Suppressor macrophage (primary cell): ENCODE measurements at places on chromosomes 1 and 21.

- no peak for DNase-seq
Measured at GRCh38 chr1:26142159-26142558, 16.7 kb upstream of the FAM110D start.

DNA sequence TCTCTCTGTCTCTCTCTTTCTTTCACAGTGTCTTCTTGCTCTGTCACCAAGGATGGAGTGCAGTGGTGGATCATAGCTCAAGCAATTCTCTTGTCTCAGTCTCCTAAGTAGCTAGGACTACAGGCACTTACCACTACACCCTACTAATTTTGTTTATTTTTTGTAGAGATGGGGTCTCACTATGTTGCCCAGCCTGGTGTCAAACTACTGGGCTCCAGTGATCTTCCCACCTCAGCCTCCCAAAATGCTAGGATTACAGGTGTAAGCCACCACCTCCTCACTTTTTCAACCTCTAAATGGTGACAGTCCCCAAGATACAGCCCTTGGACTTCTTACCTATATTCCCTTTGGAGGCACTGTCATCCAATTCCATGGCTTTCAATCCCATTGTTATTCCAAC, 50.5 kb upstream of the PUM1 start:
- DNase-seq = no peak

- no peak for DNase-seq
Measured at GRCh38 chr1:55559842-55560241, 344.7 kb upstream of the USP24 start.

GRCh38 chr1:183689762-183690204, 36.7 kb upstream of the APOBEC4 start:
- peak; percentile 11 for DNase-seq

DNA sequence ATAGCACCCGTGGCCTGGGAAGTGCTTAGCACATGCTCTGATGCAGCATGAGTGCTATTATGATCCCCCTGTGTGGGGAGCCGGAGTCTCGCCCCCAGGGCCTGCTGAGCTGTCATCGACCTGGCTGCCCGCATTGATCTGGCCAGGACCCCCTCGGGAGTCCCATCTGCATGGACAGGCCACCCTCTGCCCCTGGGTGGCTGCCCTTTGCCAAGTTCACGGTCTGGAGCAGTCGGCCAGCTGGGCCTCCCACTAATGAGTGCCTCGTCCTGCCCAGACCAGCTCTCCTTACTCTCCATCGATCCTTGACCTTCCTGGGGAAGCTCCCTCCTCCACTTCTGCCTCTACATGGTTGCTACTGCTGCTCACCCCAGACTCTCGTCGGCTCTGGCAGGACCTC, 121.8 kb upstream of the RUNX3 start:
- DNase-seq = no peak

DNA sequence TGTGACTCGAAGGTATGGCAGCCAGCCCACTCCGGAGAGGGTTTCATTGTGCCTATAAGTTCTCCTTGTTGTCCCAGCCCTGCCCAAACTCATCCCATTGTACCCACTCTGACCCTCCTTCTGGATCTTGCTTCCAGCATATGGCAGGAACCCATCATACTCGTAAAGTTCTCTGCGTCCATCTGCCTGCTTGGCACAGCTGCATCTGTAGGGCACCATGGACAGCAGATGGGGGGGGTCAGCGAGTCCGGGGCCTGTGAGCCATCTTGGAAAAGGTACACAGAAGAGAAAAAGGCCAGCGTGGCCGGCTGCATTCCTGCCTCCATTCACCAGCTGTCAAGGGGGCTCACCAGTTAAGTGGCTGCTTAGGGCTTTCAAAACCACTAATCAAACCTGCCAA, 94.9 kb upstream of the IGSF21 start:
- DNase-seq = no peak

GRCh38 chr1:184896000-184896399, 78.3 kb downstream of the NIBAN1 start:
- DNase-seq = no peak

DNA sequence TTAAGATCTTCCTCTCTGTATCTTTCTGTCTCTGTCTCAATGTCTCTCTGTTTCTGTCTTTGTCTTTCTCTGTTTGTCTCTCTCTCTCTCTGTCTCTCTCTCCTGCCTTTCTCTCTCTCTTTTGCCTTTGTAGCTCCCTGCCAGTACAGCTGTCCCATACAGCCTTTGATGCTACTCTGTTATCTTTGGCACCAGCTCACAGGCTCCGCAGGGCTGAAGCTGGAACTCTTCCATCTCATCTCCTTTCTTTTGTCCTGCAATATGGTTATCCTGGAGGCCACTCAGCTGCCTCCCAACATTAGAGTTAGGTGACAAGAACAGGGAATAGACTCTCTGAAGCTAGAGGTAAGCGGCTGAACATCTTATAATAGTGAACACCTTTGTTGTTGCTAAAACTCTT, 354.3 kb upstream of the NEGR1 start:
- DNase-seq = no peak

DNA sequence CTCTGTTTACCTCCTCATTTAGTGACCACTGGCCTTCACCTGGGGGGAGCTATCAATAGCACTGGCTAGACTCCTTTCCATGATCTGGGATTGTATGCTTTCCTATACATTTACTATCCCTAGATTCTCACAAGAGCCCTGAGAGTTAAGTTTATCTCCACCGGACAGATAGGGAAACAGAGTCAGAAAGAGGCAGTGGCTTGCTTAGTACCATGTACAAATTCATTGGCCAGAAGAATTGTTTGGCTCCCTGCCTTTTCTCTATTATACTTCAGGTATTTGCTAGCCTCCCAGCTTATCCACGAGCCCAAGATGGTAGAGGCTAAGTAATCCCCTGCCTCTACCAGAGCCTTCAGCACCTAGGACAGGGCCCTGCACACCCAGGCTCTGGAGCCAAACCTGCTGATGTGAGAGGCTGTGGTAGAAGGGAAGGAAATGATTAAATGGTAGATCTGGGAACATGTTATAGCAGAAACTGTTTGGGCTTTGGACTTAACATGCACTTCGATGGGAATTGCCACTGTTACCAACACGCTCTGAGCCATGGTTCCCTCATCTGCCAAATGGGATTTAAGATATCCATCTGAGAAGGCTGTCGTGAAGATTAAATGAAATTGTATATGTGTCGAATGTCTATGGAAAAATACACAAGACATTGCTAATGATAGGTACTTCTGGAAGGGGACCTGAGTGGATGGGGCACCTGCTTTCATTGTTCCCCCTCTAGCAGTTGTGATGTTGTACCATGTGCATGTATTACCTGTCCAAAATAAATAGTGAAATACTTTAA, 3.1 kb upstream of the BLACAT1 start:
- DNase-seq = peak; percentile 74

DNA sequence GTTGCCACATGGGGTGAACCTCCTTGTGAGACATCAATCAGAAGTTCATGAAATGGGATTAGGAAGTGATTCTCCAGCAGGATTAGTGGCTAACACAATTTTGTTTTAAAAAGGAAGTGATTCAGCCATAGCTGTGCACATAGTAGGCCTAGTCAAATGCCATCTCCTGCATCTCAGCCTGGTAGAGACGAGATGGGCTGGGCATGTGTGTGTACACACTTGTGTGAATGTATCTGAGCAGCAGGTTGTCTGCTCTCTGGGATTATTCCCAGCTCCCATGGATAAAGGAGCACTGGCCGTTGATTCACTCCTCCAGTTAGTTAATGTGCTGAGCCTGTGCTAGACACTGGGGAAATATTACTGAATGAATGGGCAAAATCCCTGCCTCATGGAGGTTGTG, 2.0 kb downstream of the FOXE3 start:
- no peak for DNase-seq

DNA sequence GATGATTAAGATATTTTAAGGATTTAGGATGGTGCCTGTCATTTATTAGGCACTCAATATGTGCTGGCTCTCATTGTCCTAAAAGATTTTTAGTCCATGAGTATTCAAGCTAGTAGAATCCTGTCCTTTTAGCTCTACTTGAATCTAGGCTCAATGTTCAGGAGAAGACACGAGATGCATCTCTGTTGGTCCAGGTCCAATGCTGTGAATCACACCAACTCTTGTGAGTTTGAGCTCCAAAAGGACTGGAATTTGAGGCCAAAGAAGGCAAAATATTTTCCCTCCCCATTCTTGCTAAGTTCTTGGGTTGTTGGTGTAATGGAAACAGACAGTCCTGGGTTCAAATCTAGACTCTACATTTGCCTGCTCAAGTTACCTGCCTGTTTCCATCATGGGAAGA, 1.4 kb upstream of the PODN start:
- DNase-seq = no peak

DNA sequence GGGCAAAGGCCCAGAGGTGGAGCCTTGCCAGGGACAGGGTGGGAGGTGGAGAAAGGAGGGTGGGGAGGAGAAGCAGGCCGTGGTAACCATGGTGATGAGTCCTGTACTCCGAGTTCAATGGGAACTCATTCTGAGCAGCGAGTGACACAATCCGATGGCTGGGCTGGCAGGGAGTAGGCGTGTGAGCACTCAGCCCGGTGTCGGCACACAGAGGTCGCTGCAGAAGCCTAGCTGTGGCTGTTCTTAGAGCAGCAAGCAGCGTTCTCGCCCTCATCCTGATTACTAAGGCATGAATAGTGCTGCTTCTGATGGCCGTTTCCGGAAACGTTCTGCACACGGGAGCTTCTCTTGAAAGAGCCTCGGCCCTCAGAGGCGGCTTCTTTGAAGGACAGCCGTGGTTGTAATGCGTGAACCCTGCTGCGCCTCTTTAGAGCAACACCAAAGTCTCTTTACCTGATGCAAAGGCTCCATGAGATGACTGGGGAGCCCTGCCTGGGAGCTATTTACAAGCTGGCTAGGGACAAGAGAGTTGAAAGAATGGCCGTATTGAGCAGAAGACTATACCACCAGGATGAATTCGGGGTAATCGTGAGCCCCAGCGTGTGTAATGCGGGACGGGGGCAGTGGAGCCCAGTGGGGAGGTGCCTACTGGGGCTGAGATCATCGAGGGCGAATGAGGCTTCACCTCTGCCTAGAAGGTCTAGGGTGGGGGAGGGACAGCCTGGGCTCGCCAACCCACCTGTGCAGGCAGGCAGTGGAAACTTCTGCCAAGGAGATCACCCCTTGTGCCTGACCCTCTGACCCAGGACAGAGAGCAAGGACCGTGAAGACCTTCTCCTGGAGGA, 72.8 kb upstream of the PAX7 start:
- DNase-seq = peak; percentile 29

- DNase-seq = no peak
Measured at GRCh38 chr1:81179242-81179641, 621.5 kb upstream of the ADGRL2 start.

DNA sequence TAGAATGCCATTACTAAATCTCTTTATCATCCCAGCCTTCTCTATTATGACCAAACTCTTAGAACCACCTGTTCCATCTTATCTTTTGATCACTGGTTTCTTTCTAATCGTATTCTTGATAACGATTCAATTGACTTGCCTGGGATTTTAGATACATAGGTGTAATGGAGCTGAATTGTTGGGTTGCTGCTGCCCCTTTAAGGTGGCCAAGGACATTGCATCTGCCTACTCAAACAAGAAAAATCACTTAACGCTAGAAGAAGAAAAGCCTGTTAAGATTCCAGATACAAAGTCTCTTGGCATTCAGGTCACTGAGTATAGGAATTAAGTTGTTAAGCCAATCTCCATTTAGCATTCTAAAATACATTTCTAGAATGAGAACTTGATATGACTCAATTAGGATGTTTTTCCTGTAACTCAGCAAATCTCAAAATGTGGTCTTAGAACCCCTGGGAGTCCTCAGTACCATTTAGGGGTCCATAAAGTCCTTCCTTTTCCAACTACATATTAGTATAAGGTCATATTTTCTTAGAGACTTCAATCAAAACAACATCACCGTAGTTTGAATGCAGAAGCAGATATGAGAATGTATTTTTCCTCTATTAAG, 12.4 kb downstream of the NEXN start:
- DNase-seq = no peak

- DNase-seq = no peak
Measured at GRCh38 chr21:45410151-45410864, 5.3 kb downstream of the COL18A1 start.

DNA sequence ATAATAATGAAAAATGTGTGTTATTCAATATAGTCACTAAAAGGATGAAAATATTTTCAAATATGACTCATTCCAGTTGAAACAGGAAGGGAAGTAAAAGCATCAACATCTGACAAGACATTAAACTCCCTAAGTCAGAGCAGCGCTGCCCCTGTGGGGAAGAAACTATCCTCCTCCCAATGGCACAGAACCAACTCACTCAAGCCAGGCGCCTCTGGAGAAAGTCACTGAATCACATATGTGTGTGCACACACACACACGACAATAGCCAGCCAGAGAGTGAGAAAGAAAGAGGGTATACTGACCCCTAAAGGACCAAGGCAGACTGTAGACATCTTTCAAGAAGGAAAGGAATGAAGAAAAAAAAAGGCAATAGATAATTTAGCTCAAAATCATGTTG, 126.9 kb downstream of the SETD4 start:
- peak; percentile 92 for DNase-seq

DNA sequence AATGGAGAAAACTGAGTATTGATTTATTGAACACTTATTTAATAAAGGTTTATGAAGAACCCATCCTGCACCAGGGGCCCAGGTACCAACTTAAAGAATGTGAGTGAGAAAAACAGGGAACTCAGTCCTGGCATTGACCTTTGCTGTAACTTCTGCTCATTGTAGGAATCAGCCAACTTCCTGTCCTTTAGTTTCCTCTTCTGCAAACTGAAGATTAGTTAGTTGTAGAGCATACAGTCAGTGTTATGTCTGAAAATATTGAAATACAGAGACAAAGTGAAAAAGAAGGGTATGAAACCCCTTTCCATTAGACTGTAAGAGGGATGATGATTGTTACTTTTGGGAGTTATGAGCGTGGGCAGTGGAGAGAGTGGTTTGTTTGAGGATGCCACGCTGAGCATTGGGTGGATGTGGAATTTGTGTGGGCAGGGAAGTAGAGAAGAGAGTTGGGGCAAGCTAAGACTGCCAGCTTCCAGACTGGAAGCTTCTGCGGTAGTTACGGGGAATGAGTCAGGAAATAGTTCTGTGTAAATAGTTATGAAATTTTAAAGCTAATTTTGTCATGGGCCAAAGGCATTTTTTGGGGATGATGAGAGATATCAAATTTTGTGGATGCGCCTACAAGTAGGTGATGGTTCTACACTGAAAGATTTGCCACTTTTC, 89.2 kb downstream of the GPR88 start:
- DNase-seq = peak; percentile 74

DNA sequence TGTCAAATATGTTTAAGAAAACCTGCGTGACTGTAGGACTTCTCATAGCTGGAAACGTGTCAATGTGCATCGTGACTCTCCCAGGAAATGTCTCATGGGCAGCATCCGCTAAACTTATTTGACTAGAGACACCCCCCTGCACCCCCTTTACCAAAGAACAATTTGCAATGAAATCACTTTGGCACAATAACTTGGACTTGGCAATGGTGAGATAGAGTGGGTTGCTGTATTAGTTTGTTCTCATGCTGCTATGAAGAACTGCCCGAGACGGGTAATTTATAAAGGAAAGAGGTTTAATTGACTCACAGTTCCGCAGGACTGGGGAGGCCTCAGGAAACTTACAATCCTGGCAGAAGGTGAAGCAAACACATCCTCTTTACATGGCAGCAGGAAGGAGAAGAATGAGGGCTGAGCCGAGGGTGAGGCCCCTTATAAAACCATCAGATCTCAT, 13.8 kb downstream of the CLDN14 start:
- no peak for DNase-seq

GRCh38 chr1:199122085-199122484, 483.2 kb downstream of the PTPRC start:
- DNase-seq = no peak
